Regular cardiac myocyte (primary cell): ENCODE measurements at places on chromosomes 12 and 14. TPM values are rescaled to one million over a fixed set of nuclear protein-coding genes. Genes with fewer than 3 reads are reported as not detected.

Gene OR4N5
- total RNA-seq, result not detected in 2 replicates

Gene HOXC13
- total RNA-seq, result under 0.01 TPM in 1 of 2 replicates, not detected in the other

Gene TXNRD1
- total RNA-seq, result 345 and 657 TPM in 2 replicates

Gene RPL6
- total RNA-seq, result 1,201 and 1,294 TPM in 2 replicates

Gene PDE3A
- total RNA-seq, result 23.1 and 31.8 TPM in 2 replicates

Gene CNIH1
- total RNA-seq, result 196 and 342 TPM in 2 replicates

Gene NID2
- total RNA-seq, result 216 and 282 TPM in 2 replicates

Gene MYBPC1
- not detected in 2 replicates for total RNA-seq

Gene ISM2
- total RNA-seq, result 0.19 and 3.1 TPM in 2 replicates

Gene RBMS2
- 12.3 and 13.0 TPM in 2 replicates for total RNA-seq

Gene OR10P1
- total RNA-seq, result not detected in 2 replicates

Gene IL23A
- total RNA-seq, result 0.28 and 0.38 TPM in 2 replicates

Gene MGAT4C
- under 0.01 TPM in 2 replicates for total RNA-seq

Gene BTBD7
- total RNA-seq, result 20.7 and 22.8 TPM in 2 replicates

Gene CD163
- total RNA-seq, result under 0.01 TPM in 1 of 2 replicates, not detected in the other

Gene SYNE3
- total RNA-seq, result 5.9 and 10.2 TPM in 2 replicates

Gene CLEC7A
- total RNA-seq, result not detected in 2 replicates

Gene TAS2R30
- 2.7 and 4.2 TPM in 2 replicates for total RNA-seq

Gene RFX4
- total RNA-seq, result not detected in 2 replicates

Gene TRHDE
- total RNA-seq, result 0.38 and 1.7 TPM in 2 replicates

Gene CELA1
- total RNA-seq, result not detected in 2 replicates

Gene LRFN5
- 0.19 and 0.28 TPM in 2 replicates for total RNA-seq

Gene ZBTB39
- 2.5 and 3.8 TPM in 2 replicates for total RNA-seq

Gene MMP17
- total RNA-seq, result 8.5 and 15.0 TPM in 2 replicates

Gene NKX2-1
- not detected in 2 replicates for total RNA-seq

Gene GPR84
- not detected in 2 replicates for total RNA-seq

Gene TMPRSS12
- total RNA-seq, result not detected in 2 replicates

Gene VDR
- 3.8 and 6.2 TPM in 2 replicates for total RNA-seq

Gene LRRC10
- total RNA-seq, result not detected in 2 replicates

Gene SERPINA10
- under 0.01 TPM in 1 of 2 replicates, not detected in the other for total RNA-seq
